Skeletal muscle cell (primary cell): ENCODE measurements at places on chromosomes 2 and 18.

DNA sequence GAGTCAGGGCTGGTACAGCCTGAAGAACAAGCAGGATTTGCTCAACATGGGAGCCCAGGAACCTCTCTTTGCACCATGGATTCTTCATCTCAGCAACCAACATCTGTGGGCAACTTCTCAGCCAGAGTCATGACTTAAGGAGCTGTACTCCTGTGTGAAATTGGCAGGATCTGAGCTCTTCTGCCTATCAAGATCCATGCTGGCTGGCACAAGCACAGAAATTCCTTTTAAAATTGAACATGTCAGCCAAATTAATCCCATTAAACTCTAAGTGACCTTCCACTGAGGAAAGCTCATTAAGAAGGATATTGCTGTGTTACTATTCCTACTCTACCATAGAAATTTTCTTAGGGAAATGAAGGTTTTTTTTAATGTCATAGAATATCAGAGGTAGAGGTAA lies 110.5 kb upstream of the SCG2 start:
- no peak for DNase-seq

DNA sequence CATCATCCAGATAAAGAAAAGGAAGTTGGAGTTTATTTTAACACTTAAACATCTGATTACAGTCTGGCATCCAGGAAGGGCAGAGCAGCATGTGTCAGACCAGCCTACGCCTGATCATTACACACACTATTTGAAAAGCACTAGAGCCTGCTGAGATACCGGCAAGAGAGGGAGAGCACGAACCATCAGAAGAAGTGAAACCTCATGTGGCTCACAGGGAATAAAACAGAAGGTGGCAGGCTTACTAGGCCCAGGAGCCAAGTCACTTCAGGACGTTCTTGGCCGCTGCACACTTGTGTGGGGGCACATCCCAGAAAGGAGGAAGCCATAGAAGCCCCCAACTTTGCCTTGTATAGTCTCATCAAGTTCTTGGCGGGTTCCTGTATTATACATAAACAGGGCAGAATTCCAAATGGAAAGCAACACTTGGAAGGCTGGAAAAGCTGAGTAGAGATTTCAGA lies 105.5 kb downstream of the UGGT1 start:
- no peak for DNase-seq

GRCh38 chr2:113724010-113724409 lies 32.4 kb downstream of the SLC35F5 start:
- no peak for DNase-seq

DNA sequence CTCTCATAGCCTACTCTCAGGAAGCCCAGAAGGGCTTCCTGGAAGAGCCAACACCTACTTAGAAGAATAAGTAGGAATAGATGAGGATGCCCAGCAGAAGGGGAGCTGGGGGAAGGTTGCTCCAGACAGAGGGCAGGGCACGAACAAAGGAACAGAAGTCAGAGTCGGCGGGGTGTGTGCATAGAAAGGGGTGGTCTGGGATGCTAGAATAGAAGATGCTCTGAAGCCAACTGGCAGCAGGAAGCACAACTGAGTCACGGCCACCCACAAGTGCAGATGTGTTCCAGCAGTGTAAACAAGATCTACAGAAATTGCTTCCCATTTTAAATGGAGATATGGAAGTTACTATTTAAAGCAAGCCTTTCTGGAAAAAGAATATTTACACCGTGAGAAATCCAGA lies 131.0 kb downstream of the ZNF532 start:
- no peak for DNase-seq

DNA sequence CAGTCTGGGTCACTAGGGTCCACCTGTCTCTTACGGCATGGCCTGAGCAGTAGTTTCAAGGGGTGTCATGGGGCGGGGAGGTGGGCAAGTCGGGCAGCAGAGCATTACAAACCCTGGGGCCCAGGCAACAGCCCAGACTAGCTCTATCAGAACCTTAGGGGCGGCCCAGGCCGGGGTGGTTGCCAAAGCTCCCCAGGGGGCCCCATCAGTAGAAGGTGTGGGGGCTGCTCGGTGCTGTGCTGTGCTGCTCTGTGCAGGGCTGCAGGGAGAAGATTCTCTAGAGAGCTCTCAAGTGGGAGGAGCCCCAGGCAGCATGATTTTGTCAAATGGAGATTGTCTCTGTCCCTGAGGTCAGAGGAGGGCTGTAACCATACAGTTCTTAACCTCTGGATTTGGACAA lies 36.4 kb upstream of the SLC14A1 start:
- DNase-seq = no peak

DNA sequence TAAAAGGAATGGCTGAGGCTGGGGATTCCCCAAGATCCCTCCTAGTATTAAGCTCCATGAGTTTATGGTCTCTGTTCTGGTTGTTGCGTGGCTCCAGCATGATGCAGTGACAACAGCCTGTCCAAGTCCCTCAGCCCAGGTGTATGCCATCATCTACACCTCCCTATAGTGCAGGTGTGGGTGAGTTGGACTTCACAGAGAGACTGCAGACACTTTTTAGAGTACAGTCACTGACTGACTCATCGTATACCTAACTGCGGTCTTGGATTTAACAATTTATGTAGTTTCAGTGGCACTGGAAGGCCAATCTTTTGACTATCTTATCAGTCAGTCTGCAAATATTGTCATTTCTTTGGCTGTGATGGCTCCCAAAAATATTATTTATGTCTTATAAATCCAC lies 415.0 kb downstream of the TMX3 start:
- DNase-seq = no peak

- DNase-seq = no peak
Observed at GRCh38 chr2:68237404-68237803, 14.9 kb downstream of the PPP3R1 start.

DNA sequence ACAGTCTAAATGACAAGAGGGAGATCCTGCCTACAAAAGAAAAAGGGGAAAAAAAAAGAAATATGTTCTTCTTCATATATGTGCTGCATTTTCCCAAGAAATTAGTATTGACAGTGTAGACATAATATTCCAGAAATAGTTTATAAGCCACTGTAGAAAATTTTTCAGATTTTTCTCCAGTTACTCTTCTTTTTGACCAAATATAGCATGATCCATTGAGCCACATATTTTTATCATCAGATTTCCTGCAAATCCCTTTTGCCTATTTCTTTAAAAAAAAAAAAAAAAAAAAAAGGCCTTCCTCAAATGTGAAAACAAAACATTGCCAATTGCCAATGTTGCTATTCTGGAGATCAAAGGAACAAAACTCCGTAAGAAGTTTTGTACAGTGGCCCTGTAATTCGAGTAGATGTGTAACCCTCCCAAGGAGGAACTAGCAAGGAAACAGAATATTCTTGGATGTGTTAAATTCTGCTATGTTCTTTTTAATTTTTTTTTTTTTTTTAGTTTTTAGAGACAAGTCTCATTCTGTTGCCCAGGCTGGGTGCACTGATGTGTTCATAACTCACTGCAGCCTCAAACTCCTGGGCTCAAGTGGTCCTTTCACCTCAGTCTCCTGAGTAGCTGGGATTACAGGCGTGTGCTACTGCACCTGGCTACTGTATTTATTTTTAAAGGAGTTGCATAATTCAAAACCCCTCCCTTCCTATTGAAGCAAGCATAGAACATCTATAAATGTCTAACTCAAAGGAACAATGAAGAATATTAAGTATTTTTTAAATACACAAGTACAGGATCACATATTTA lies 12.5 kb upstream of the CABYR start:
- DNase-seq = no peak

DNA sequence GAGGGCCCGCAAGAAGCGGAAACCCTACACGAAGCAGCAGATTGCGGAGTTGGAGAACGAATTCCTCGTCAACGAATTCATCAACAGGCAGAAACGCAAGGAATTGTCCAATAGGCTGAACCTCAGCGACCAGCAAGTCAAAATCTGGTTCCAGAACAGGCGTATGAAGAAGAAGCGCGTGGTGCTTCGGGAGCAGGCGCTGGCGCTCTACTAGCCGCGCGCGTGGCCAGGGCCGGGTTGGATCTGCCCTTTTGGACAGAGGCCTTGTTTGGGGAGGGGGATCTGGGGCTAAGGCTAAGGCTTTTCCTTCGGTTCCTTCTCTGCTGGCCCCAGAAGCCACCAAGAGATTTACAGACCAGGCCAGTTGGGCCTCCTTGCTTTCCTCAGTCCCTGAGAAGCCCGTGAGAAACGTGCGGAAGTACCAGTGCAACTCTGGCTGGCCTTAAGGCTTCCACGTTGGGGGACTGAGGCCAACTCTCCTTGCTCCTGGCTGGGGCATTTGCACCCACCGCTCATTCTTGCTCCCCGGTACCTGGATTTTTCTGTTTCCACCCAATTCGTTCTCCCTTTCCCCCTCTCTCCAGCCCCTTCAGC lies 1.0 kb downstream of the HOXD12 start:
- DNase-seq = no peak

DNA sequence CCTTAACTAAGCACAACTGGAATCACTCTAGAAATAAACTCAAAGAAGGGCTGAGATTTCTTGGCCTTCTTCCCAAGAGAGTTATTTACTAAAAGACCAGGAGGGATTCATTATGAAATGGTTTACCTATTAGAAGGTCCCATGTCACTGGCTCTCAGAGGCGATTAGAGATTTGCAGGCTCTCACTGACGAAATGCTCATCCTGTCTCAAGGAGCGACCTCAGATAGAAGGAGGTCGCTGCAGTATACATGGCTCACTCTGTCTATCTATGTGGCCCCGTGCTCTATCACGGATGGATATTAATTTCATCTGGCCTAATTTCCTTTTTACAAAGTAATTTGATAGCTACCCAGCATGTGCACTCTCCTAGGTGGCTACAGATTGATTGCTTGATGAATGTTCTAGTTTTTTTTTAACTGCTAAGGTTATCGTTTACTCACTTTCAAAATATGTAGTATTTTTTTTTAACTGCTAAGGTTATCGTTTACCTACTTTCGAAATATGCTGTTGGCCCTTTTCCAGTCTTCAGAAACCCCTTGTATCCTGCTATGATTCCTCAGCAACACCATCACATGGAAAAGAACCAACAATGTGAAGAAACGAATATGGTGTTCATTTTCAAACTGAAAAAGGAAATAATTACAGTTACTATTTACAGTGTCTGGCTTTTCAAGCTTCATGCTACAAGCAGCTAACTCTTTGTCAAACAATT lies 9.1 kb downstream of the SMIM21 start:
- no peak for DNase-seq

DNA sequence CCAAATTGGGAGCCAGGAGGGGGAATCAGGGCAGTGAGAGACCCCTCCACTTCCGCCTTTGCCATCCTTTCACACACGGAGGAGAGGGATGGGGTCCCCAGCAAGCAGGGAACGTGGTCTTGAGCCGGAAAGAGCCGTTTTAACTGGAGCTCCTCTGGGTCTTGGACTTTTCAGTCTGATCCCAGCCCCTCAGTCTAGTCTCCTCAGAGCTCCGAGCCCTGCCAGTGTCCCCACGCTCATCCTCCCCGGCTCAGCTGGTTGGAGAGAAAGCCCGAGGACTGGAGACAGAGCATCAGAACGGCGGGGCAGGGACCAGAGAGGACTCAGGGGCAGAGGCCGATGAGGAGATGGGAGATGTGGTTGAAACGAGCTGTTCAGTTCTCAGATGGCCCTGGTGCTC lies 26.1 kb upstream of the OTOF start:
- DNase-seq = no peak

DNA sequence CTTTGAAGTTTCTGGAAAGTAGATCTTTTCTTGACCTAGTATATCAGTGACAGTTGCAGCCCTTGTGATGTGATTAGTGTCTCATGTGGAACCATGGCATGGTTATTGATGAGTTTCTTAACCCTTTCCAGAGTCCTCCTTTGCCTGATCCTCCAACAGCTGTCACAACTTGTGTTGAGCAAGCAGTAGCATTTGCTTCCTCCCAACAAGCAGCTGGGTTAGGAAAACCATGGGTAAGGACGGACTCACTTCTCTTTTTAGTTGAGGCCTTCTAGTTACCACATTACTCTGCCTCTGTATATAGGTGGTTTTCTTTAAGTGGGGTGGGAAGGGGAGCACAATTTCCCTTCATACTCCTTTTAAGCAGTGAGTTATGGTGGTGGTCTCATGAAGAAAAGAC lies 96.3 kb downstream of the XRCC5 start:
- DNase-seq = no peak

DNA sequence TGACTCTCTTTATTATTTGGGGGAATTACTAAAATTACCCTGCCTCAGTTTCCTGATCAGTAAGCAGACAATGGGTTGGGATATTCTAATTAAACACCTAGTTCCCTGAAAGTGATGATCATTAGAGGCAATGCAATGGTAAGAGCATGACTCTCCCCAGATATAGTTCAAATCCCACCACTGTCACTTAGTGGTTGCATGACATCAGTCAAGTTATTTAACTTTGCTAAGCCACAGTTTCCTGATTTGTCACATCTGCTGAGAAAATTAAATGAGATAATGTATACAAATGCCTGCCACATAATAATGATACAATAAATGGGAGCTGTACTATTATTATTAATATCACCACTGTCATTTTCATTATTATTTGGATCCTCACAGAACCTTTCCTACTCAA lies 29.9 kb downstream of the ZEB2 start:
- DNase-seq = no peak

- no peak for DNase-seq
Observed at GRCh38 chr2:6079405-6079804, 387.2 kb downstream of the SOX11 start.

- no peak for DNase-seq
Observed at GRCh38 chr2:147917161-147917560, 72.3 kb downstream of the ACVR2A start.

GRCh38 chr2:241649404-241649803 lies 11.9 kb downstream of the ATG4B start:
- no peak for DNase-seq

DNA sequence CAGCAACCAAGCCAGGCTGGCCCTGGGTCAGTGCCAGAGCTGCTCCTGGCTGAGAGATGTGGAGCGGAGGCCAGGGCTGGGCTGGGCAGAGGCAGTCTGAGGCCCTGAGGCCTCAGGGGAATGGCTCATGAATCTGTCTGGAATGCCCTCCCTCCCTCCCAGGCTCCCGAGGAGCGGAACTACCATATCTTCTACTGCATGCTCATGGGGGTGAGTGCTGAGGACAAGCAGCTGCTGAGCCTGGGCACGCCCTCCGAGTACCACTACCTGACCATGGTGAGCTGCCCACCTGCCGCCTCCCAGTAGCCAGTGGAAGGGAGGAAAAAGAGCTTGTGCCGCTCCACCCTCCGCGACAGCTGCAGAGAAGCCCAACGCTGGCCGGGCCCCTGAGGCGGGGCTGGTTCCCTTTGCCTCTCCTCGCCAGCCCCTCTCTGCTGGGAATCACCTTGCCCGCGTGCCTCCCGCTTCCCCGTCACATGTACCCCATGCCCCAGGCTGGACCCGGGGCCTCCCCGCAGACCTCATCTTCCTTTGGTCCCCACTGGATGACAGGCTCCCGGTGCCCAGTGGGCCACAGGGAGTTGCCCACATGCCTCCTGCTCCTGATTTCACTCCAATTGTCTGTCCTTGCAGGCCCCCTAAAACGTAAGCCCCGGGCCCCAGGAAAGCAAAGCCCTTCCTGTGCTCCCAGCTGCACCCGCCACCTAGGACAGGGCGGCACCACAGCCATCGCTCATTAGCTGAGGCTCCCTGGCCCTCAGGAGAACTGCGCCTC lies 41.1 kb downstream of the MYO7B start:
- peak; percentile 55 for DNase-seq

- no peak for DNase-seq
Observed at GRCh38 chr18:12652861-12653401, 5.0 kb downstream of the SPIRE1 start.

- DNase-seq = no peak
Observed at GRCh38 chr18:44900627-44901026, 219.9 kb downstream of the SETBP1 start.
